ENCODE measurements at places on chromosomes 13 and 19.

DNA sequence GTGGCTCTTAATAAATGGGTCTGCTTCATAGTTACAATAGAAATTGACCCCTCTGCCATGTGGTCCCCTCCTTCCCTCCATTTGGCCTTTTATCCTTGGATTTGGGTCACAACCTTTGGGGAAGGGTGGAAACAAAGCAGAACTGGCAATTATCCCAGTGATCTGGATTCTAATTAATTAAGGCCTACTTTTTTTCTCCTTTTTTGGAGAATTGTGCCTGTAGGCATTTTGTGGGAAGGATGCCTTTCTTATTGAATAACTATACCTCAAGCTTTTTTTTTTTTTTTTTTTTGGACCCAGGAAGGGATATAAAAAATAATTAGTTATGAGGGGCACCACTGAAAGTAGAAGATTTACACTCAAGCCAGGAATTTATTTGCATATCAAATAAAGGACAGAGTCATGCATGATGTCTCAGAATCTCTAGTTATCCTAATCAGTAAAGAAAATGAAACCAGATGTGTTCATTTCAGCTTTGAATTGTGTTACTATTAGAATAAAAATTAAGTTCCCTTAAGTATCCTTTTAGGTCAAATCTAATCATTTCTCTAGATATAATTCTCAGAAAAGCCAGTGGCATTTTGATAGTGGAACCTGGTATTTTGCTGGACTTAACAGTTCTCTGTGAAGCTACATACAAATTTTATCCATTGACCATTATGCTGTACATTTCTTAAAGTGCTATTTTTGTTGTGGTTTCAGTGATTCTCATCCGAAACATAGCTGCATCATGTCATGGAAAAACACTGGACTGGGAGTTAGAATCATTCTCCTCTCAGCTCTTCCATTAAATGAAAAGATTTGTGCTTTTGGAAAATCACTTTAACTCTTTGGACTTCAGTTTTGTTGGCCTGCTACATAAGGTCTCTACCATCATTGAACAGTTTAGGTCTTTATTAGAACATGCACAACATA is 129.3 kb downstream of the KCNRG start:
- no peak for DNase-seq

DNA sequence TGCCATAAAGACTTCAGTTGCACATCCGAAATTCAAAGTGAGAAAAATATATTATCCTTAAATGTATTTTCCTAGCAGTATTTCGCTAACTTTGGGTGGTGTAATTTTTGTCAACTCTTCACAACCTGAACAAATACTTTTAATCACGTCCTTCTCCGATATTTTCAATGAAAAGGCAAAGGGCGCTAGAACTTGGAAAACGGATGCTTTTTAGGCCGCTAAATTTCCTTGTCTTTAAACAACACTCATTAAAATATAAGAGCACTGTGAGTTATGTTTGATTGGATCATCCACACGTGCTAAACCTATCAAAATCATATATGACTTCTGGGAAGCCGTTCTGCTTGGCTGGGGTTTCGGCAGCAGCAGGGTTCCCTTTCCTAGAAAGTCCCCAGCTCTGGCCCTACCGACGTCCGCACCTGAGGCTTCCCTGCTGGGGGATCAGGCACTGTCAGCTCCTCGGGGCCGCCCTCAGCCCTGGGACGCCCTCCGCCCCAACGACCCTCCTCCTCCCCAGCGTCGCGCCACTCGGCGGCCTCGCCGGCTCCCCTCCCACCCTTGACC is 462 bp upstream of the MPHOSPH8 start:
- DNase-seq, result no peak

- DNase-seq, result no peak
Observed at GRCh38 chr13:30157616-30157993, 149.7 kb downstream of the KATNAL1 start.

GRCh38 chr19:33114312-33114711 is 17.6 kb upstream of the WDR88 start:
- DNase-seq, result no peak

GRCh38 chr19:36255316-36255715 is 40.4 kb downstream of the ZNF146 start:
- no peak for DNase-seq

GRCh38 chr19:18223860-18224524 is 2.2 kb downstream of the PDE4C start:
- no peak for DNase-seq

GRCh38 chr13:101382086-101382485 is 34.2 kb downstream of the NALCN start:
- no peak for DNase-seq

DNA sequence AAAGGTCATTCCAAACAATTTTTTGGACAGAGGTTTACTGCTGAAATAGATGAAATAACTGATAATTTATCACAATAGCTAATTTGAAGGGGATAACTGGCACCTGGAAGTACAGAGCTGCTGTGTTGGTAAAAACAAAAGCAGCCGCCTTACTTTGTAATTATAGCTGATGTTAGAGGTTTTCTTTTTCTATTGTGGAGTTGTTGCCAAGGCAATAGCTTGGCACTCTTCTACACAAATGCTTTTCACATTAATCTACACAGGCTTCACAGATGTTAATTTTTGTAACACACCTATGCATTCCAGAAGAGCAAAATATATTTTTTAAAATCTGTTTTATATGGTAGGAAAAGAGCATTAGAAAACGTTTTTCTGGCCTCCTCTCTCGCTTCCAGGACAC is 56.9 kb downstream of the LACC1 start:
- no peak for DNase-seq

DNA sequence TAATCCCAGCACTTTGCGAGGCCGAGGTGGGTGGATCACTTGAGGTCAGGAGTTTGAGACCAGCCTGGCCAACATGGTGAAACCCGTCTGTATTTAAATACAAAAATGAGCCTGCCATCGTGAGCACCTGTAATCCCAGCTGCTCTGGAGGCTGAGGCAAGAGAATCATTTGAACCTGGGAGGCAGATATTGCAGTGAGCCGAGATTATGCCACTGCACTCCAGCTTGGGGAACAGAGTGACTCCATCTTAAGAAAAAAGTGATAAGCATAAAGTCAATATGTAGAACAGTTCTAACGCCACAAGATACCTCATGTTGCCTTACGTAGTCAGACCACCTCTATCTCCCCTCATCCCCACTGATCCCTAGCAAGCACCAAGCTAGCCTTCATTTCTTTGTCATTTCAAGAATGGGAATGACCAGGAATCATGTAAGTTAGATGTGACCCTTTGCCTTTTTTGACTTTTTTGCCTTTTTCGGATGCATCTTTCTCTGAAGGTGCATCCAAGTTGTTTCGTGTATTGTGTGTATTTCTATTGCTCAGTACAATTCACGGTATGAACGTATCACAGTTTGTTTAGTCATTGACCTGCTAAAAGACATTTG is 6.4 kb downstream of the RPL21 start:
- no peak for DNase-seq

DNA sequence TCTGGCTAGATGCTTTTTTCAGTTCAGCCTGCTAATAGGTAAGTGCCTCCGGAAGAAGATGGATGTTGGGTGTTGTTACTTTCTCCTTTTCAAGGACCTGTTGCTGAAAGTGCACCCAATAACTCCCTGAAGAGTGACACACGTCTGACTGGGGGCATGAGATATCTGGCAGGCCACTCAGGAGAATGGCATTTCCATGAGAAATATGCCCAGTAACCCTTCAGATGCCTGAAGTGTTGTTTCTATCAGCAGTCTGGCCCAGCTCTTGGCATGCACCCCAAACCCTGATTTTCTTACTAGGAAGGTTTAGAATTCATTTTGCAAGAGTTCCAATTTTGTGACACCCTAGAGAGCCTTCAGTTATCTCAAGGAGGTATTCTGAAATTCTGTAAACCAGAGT is 71.5 kb downstream of the ARHGAP35 start:
- no peak for DNase-seq

DNA sequence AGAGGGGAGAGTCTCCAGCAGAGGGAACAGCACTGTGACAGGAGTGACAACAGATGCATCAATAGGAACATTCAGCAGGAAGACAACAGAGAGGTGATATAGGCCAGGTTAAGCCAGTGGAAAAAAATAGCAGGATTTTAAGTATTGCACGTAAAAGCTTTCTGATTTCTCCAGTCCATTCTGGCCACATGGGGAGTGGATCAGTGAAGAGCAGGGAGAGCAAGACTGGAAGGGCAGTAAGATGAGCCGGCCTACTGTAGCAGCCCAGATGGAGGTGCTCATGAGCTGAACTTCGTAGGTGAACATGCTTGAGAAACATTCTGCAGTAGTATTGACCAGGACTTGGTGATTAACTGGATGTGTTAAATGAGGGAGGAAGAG is 1.7 kb downstream of the UTP14C start:
- DNase-seq, result no peak
